ENCODE measurements at places on chromosomes 11 and 22.

DNA sequence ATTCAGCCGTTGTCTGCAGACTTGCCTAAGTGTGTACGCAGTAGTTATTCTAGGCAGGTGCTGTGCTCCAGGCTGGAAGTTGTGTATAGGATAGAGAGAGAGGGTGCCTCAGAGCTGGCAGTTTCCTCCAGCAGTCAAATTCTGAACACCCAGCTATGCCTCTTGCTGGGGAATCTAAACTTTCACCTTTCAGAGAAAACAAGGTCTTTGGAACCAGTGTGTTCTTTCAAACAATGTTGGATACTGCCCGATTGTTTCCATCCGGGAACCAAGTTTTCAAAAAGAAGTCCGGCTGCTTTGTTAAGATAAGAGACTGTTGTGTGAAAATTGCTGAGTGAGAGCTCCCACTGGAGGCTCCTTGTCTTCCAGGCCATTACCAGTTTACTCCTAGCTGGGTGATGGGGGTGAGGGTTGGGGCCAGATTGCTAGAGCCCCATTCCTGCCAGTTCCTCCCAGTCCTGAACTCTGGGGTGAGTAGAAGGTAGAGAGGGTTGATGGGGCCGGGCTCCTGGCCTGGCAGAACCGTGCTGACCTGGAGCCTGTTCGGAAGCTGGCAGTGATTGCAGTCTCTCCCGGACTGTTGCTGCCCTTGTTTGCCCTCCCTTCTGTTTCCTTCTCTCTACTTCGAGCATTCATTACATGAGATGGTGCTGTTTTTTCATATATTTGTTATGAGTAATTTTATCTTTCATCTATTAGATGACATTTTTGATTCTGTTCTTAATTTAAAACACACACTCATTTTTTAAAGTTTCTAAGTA is 150.2 kb downstream of the TEAD1 start:
- no peak for DNase-seq

DNA sequence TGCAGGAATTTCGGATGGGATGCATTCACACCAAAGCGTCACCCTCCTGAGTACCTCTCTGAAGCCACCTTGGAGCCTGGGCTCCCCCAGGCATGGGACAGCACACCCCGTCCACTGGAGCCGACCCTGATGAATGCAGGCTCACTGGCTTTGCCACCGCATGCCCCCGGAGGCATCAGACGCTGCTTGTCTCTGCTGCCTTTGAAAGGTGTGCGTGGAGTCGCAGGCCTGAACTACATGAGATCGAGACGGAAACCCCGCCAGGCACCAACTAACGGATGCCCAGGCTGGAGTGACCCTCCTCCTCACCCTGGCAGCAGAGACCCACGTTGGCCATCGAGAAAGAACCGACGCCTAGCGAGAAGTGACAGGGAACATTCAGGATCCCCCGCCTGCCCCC is 22.5 kb downstream of the KRTAP5-5 start:
- DNase-seq = no peak

- DNase-seq = no peak
Observed at GRCh38 chr11:125180413-125181305, 16.1 kb downstream of the PKNOX2 start.

DNA sequence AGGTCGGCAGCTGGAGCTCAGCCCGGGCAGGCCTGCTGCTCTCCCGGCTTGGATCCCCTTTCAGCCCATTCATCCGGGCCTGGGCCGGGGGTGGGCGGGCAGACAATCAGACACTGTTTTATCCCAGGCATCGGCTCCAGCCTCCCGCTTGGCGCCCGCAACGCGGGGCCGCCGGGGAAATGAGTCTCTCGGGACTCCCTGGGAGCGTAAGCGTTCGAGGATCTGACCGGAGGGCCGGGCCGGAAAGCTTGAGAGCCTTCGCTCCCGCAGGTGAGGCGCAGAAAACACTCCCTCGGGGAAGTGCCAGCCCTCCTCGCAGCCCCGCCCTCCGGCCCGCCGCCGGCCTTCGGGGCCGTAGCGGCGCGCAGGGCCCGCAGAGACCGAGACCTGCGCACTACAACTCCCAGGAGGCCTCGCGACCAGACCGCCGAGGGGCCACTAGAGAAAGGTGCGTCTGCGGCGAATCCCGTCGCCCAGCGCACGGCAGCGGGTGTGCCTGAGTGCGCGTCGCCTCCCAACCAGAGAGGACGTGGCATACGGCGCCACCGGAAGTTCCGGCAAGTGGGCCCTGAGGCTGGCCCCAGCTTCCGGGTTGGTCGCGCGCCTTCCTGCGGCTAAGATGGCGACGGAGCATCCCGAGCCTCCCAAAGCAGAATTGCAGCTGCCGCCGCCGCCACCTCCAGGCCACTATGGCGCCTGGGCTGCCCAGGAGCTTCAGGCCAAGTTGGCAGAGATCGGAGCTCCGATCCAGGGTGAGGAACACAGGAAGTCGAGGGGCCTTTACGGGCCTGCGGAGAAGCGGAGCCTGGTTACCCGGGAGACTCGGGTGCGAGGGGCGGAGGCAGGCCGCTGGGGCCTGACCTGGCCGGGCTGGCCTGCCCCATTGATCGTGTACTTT is at the start of gene SF3B2:
TSS of gene SF3B2 (plus strand) at position 599 of the 898 bp plus-strand sequence. CDS start at position 620, 21 bp downstream.
- DNase-seq = peak; percentile 95

DNA sequence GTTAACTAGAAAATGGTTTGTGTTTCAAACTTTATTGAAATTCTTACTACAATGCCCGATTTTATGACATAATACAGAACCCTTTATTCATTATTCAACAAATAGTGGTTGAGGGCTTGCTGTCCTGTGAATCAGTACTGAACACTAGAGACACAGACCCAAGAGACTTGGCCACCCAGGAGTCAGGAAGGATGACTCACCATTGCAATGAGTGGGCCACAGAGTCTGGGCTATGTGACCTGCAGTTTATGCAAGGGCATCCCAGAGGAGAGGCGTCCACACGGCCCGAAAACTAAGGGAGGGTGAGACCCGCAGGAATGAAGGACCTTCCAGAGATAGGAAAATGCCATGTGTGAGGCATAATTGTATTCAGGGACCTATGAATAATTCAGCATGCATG is 143.8 kb upstream of the DDI1 start:
- DNase-seq = no peak

DNA sequence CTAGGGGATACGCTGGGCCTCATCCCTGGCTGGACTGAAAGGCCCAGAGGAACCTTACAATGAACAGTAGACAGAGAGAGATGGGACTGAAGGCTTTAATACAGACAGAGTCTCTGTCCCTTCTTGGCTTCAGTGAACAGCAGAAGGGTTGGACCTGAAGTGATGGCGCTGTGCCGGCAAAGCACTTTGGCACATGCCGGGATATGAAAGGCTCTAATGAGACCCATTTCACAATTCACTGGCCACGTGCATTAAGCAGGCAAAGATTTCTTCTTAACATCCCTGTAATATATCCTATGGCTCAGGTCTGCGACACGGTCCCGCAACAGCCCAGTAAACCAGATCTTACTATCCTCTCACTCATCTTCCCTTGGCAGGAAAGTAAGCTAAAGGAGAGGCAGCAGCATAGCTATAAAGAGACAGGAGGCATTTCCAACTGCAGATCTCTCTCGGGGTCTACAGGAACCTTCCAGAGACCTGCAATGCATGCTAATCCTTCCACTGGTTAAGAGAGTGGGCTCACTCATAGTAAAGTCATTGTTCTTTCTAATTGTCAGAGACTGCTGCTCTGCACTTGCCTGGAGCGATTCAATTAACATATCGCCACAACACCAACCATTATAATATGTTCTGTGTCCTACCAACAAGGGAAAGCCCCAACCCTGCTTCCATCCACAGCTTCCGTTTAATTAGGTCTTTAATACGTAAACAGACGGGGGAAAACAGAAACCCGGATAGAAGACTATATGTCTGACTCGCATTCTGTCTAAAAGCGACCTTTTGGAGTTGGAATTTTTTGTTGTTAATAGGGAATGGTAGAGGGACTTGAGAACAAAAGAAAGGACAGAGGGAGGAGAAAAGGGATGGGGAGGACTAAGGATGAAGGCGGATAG is 1179.0 kb downstream of the LRRC4C start:
- no peak for DNase-seq

DNA sequence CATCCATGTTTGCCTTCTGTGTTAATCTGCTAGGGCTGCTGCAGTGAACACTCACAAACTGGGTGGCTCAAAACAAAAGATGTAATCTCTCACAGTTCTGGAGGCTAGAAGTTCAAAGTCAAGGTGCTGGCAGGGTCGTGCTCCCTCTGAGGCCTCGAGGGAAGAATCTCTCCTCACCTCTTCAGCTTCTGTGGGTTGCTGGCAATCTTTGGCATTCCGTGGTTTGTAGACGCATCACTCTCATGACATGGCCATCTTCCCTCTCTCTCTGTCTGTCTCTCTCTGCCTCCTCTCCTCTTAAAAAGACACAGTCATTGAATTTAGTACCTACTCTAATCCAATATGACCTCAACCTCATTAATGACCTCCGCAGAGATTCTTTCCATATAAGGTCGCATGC is 78.8 kb downstream of the TSPAN18 start:
- no peak for DNase-seq

GRCh38 chr11:13928566-13929251 is 33.8 kb upstream of the SPON1 start:
- no peak for DNase-seq

DNA sequence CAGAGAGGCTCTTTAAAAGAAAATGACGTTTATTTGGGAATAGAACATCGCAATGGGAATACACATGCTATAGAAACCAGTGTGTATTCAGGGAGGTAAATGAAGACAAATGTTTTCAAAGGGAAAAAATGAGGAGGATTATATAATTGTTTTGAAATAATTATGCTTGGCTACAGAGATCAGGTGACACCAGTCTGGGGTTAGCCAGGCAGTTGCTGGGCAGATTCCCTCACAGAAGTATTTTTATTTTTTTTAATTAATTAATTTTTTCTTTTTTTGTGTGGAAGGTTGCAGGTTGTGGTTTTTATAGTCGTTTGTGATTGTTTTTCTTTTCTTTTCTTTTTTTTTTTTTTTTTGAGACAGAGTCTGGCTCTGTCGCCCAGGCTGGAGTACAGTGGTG is 5.6 kb upstream of the STARD10 start:
- no peak for DNase-seq

- DNase-seq = no peak
Observed at GRCh38 chr11:58059007-58059350, 28.2 kb downstream of the OR6Q1 start.

GRCh38 chr11:24509114-24509513 is 12.3 kb downstream of the LUZP2 start:
- no peak for DNase-seq

- DNase-seq = no peak
Observed at GRCh38 chr11:364991-365725, 4.1 kb upstream of the B4GALNT4 start.

- DNase-seq = peak; percentile 16
Observed at GRCh38 chr11:61281581-61282250, 13.4 kb downstream of the VWCE start.

GRCh38 chr22:44192816-44193534 is 12.2 kb downstream of the PARVG start:
- no peak for DNase-seq

DNA sequence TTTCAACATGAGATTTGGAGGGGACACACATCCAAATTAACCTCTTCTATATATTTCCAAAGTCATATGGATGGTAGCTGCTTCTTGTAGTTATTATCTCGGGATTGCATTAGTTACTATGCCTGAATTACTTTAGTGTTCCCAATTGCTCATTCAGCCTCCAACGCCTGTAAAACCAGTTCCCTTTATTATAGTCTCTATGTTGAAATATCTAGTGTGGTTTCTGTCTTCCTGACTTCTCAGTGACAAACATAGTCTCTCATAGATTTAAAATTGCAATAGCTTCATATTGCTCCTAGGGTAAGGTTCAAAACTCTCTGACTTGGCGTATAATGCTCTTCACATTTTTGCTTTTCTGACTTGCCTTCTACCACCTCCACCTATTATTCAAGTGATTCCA is 366.4 kb downstream of the CASP12 start:
- no peak for DNase-seq

DNA sequence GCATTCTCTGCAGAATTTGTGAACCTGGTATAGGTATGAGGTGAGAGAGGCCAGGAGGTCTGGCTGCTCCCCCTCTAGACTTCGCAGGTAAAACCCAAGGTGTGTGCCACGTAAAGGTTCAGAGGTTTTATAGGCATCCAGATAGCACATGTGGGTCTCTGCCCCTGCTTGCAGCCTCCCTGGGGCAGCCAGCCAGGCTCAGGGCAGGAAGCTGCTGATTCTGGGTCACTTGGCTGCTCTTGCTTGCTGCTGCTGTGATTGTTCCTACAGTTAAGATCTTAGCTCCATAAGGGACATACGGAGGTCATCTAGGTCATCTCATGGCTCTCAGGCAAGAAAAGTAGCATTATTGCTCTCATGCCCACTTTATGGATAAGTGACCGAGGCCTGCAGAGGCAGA is 30.2 kb downstream of the ZBTB16 start:
- no peak for DNase-seq

GRCh38 chr11:15313862-15314261 is 199.1 kb downstream of the INSC start:
- DNase-seq = no peak

DNA sequence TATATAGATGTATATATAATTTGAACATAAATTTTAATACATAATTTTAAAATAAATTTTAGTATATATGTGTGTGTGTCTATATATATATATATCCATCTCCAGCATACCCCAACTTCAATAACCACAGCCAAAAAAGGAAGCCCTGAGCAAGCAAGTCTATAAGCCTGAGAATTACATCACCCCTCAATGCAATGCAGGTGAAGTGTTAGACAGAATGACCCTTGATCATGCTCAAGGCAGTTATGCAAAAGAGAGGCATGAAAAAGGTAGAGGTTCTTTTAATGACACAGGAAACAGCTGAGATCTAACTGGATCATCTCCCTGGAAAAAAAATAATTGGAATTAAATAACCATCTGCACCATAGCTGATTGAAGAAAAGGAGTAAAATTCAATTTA is 557.9 kb upstream of the ANO5 start:
- no peak for DNase-seq

DNA sequence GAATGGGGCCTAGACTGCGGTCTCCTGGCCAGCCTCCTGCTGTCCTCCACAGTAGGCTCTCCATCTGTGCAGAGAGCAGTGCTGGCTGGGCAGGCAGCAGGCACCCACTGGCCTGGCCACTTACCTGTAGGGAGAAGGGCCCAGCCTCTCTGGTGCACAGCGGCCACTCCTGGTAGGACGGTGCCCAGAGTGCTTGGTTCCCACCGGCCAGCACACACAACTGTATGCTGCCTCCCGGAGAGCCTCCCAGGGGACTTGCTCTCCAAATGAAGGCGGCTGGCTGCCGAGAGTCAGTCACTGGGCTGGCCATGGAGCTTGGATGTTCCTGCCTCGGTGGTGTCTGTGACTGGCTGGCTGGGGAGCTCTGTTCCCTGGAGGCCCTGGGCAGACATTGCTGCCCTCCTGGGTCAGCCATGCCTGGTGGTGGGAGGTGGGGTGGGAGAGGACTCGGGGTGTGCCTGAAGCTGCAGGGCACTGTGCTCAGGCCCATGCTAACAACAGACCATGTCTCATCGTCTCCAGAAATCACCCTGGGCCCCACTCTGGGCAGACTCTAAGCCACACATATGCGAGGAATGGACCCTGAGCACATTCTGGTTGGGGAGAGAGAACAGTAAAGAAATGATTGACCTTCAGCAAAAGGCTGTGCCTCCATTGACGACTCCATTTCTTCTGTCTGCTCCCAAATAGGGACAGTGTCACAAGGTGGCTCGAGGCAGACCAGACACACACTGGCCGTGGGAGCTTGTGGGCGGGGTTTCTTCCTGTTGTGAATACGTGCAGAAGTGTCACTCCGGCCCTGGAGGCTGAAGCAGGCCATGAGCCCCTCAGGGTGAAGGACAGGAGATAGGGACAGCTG is 350.8 kb downstream of the TBC1D22A start:
- no peak for DNase-seq
